Right cardiac atrium (tissue), 5 donors: ENCODE measurements at places on chromosomes 6 and 20.
A peak's percentile ranks its signal among the peaks of the same experiment; 100 is the strongest.

- DNase-seq: no peak
These were observed 308.6 kb upstream of the CNR1 start for GRCh38 chr6:88474720-88475119.

DNA sequence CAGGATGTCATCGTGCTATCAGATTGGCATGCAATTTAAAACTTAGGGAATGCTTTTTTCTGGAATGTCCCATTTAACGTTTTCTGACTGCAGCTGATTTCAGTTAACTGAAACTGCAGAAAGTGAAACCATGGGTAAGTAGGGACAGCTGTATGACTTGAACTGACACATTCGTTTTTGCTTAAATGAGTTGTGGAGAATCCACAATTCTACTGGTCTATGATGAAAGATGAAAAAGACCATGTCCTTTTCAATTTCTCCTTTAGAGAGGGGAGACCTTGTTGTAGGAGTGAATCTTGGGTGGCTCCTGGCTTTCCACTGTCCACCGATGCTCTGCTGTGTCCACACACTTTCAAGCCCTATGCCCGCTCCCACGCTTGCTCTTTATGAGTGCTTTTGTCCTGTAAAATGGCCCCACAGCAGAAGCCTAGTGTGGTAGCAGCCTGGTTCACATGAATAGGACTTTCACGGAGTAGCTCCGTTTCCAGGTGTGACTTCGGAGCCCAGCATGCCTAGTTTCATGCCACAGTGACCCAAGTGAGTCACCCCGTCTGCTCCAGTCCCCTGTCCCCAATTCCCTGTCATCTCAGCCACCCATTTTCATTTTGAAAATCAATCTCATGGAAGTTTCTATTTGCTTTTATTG is 21.9 kb downstream of the DYNLT1 start:
- DNase-seq: no peak

GRCh38 chr20:2807019-2807418 is 6.6 kb upstream of the CPXM1 start:
- no peak for DNase-seq

GRCh38 chr20:7226156-7226555 is 458.7 kb downstream of the BMP2 start:
- no peak for DNase-seq

GRCh38 chr20:32204205-32205109 is 3.1 kb downstream of the PLAGL2 start:
- no peak for DNase-seq

- DNase-seq: no peak
These were observed 608.6 kb downstream of the UTRN start for GRCh38 chr6:144893680-144894151.

GRCh38 chr6:156175971-156176421 is 601.2 kb upstream of the ARID1B start:
- DNase-seq: peak; percentile 62

DNA sequence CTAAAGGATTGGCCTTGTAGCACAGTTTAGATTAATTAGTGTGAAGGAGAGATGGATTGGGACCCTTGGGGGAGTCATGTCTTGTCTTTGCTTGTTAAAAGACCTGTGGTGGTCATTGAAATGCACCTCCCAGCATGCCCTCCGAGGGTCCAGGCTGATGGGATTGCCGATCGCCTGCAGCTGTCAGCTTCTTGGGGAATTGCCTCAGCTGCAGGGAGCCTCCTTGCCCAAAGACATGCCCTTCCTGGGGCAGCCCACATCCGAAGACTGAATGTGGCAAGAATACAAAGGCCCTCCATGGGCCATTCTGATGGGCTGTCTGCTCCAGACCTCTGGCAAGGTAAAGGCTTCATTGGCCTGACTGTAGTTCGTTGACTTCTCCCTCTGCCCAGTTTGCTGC is 150.7 kb downstream of the FARS2 start:
- DNase-seq: no peak

- DNase-seq: no peak
These were observed 191.9 kb downstream of the TFAP2C start for GRCh38 chr20:56820984-56821383.

- DNase-seq: no peak
These were observed 12.8 kb upstream of the PDYN start for GRCh38 chr20:2006452-2007361.

DNA sequence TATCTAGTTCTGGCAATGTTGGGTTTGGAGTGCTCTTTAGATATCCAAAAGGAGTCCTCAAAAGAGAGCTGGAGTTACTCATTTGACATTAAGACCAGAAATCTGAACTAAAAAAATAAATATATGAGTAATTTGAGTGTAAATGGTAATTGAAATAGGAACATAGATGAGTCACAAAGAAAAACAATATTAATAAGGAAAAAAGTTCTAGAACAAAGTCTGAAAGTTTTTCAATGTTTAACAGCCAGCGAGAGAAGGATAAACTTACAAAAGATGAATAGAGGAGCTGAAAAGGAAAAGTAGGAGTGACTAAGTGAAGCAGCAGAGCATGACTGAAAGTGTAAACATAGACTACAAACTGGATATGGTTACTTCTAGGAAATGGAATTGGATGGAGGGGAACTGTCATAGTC is 46.8 kb downstream of the EPM2A start:
- DNase-seq: no peak

DNA sequence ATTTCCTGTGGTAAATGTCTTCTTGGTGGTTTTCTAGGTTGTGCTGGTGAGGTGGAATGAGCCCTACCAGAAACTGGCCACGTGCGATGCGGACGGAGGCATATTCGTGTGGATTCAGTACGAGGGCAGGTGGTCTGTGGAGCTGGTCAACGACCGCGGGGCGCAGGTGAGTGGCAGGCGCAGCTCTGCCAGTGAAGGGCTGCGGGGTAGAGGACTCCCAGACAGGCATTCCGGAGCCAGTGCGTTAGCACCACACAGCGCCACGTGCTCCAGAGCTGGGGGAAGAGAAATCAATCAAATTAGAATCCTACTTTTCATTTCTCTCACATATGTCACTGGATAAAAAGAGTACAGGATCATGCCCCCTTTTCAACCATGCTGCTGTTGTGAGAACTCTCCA is 100.8 kb downstream of the TULP4 start:
- DNase-seq: no peak

- DNase-seq: no peak
These were observed 207.0 kb downstream of the THBS2 start for GRCh38 chr6:169046483-169047192.

DNA sequence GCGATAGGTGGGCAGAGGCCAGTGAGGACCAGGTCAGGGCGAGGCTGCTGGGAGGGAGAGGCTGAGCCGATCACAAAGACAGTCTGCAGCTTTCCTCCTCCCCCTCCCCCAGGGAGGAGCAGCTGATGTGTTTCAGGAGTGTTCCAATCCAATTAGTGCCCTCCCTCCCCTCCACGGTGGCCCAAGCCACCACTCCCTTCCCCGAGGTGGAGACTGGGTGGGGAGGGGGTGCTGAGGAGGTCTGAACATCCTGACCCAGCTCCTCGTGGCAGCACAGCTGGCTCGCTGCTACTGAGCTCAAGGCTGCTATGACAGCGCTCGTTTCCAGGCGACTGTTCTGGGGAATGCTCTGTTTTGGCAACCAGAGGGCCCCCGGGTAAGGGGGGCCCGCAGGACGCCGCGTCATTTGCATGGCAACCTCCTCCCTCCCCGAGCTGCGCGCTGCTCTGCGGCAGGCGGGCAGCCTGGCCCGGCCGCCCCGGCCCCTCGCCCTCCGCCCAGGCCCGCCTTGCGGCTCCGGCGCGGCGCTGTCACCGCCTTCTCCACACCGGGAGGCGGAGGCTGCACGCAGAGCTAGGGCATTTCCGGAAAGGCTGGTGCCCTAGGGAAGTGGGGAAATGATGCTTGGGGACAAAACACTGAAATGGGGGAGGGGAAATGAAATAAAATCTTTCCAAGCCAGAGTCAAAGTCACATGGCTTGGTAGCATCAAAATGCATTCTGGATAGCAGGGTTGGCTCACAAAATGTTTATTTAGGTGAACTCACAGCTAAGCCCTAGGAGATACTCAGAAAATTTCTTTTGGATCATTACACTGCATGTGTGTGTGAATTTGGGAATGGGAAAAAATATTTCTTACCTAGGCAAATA is 67.4 kb upstream of the PIM1 start:
- peak; percentile 96 for DNase-seq

- DNase-seq: no peak
These were observed 49.2 kb downstream of the EIF2S2 start for GRCh38 chr20:34062570-34063482.

DNA sequence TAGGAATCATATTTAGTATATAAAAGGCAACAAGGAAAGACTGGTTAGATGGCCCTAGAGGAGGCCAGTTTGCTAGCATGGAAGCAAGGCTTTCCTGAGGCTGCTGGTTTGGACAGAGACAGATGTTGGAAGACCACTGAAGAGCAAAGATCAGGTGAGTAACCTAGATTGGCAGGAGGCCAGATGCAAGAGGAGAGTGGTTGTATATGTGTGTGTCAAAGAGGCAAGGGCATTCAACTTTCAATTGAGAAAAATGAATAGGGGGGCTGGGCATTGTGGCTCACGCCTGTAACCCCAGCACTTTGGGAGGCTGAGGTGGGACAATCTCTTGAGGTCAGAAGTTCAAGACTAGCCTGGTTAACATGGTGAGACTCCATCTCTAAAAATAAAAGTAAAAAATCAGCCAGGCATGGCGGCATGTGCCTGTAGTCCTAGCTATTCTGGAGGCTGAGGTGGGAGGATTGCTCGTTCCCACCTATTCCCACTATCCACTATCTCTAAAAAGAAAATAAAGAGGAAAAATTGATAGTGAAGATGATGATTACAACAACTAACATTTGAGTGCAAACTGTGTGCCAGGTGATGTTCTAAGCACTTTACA is 79.8 kb downstream of the PRDM1 start:
- no peak for DNase-seq

- no peak for DNase-seq
These were observed 88.4 kb downstream of the MAFB start for GRCh38 chr20:40600441-40601219.

GRCh38 chr6:134584847-134585516 is 267.1 kb upstream of the SGK1 start:
- DNase-seq: no peak

DNA sequence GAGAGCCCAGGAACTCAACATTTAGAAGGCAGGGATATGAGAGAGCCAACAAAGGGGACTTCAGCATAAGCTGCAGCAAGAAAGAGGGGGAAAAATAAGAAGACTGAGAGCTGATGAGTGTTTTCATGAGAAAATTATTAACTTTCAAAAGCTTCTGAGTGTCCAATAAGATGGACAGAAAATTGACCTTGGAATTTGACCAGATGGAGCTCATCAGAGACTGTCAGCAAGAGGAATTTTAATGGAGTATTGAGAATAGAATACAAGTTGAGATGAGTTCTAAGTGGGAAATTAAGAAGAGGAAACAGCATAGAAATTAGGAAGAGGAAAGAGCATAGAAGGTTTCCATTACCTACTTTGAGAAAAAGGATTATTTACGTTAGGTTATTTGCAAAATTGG is 428.2 kb downstream of the LMBRD1 start:
- no peak for DNase-seq

- DNase-seq: no peak
These were observed 12.8 kb upstream of the IRAK1BP1 start for GRCh38 chr6:78854546-78854945.

DNA sequence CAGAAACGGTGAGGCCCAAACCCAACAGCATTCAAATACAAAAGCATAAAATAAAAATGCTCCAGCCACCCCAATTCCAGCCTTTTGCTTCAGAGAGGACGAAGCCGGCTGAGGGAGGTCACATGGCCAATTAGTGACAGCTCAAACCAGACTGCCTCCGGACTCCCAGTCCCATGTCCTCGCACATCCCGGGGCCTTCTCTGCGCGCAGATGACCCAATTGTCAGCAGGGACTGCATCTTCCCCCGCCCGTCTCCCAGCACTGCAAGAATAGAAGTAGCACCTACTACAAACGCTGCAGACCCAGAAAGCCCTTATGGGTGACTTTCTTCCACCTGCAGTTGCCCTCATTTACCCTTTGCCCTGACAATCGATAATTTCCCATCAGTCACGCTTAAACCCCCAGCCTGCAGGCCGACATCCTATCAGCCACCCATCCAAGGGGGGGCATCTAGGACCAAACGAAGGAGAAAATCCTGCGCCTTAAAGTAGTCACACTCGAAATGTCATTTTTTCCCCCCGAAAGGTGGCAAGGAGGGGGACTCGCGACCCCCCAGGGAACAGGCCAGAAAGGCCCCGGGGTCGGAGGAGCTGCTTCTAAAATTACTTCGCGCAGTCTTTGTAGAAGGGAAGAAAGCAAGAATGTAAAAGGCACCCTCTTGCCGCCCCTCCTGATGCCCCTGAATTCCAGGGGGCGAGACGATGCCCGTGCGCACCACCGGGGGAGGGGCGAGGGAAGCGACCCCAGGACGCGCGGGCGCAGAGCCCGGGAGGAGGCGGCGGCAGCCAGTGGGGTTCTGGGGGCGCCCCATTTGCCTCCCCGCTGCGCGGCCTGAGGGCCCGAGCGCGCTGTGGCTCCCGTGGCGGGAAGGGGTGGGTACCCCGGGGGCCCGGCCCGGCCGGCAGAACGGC is 792 bp downstream of the SLC23A2 start:
- peak; percentile 76 for DNase-seq

- DNase-seq: no peak
These were observed 2.1 kb downstream of the SERAC1 start for GRCh38 chr6:158165919-158166416.

DNA sequence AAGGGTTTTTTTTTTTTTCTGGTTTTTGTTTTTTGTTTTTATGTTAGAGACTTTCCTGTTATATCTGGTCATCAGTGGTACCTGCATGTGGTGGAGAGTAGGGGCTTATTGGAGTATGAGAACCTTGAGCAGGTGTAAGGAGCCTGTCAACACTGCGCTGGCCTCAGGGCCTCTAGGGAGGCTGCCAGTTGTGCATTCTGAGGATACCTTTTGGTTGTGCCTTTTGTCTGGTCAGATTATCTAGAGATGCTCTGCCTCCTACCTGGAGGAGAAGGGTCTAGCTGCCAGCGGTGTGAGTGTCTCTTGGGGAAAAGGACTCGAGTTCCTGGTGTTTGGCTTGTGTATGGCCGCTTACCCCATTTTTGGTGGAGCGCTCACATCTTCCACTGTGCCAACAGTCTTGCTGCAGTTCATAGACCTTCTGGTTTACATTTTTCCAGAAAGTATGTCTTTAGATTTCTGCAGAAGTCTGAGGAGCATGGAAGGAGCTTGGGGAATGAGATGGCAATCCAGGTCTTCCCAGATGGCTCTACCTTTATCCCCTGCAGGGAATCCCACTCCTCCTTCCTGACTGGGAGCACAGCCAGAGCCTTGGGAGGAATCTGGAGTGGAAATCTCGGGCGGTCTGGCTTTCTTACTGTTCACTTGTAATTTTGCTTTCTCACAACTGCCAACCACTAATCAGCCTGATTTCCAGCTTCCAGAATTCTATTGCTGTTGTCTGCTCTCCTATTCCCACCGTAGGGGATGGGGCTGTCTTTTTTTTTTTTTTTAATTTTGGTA is 49.9 kb downstream of the PTPN1 start:
- DNase-seq: no peak

DNA sequence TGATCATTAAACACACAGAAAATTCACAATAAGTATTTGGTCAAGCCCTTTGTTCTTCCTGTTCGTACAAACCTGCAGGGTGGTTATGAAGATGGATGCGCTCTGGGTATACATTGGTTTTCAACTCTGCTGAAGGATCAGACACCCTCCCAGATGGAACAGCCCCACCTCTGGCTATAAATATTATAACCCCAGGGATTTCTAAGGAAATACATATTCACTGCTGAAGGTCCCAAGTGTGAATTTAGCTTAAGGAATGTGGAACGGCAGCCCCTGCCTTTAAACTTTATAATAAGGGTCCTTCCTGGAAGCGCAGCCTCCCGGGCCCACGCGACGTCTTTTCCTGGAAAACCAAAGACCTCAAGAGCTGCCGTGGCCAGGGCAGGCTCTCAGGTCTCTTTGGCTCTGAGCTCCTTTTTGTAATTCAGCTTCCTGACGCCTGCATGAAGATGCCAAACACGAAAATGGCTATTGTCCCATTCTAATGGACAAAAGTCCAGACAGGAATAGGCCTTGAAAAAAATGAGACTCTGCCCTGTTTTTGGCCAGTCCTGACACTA is 172.4 kb upstream of the SSTR4 start:
- DNase-seq: peak; percentile 74
